Common myeloid progenitor, CD34-positive (primary cell): ENCODE measurements at places on chromosomes 11 and 22.

GRCh38 chr11:68342459-68343158 is 30.2 kb downstream of the LRP5 start:
- DNase-seq, result no peak

- DNase-seq, result no peak
Observed at GRCh38 chr11:34349882-34350281, 7.9 kb downstream of the ABTB2 start.

DNA sequence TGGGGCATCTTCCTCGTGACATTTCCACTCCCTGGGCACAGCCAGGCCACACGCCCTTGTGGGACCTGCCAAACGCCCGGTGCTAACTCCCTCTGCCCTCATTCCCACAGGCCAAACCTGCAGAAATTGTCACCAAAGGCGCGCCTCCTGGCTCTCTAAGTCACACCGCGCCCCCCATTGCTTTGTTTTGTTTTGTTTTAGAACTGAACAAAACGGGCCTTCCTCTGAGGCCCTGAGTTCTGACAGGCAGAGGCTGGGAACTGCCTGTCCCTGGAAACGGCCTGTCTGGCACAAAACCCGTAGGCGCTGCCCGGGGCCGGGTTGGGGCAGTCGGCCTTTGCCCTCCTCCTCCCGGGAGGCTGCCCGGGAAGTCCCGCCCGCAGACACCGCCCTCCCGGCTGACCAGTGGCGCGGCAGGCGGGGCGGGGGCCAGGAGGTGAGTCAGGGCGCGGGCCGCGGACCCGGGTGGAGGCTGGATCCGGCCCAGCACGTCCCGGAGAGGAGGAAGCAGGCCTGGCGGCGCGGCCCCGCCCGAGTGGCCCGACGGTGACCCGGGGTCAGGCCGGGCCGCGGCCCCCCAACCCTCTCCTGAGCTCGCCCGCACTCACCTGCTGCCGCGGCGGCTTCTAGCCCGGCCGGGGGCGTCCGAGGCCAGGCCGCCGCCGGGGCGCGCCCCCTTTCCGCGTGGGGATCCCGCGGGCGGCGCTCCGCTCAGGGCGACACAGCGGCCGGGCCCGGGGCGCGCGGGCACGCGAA is 465 bp downstream of the SUN2 start:
- peak; percentile 52 for DNase-seq

DNA sequence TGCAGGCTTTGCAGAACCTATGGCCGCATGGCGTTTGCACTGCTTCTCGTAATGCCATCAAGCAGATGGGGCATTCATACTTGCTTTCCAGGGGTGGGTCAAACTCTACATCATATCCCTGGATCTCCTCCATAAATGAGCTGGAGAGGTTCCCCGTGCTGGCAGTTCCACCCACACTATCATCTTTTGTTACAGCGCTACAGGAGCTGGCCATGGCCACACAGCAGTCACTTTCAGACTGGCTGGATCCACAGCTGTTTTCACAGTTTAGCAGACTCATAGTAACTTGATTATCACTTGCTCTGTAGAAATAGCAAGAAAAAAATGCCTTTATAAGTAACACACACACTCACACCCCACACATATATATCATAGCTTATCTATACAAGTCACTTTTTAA is 8.8 kb downstream of the TRAF6 start:
- no peak for DNase-seq

GRCh38 chr11:3879967-3880542 is 24.6 kb downstream of the STIM1 start:
- DNase-seq, result no peak

DNA sequence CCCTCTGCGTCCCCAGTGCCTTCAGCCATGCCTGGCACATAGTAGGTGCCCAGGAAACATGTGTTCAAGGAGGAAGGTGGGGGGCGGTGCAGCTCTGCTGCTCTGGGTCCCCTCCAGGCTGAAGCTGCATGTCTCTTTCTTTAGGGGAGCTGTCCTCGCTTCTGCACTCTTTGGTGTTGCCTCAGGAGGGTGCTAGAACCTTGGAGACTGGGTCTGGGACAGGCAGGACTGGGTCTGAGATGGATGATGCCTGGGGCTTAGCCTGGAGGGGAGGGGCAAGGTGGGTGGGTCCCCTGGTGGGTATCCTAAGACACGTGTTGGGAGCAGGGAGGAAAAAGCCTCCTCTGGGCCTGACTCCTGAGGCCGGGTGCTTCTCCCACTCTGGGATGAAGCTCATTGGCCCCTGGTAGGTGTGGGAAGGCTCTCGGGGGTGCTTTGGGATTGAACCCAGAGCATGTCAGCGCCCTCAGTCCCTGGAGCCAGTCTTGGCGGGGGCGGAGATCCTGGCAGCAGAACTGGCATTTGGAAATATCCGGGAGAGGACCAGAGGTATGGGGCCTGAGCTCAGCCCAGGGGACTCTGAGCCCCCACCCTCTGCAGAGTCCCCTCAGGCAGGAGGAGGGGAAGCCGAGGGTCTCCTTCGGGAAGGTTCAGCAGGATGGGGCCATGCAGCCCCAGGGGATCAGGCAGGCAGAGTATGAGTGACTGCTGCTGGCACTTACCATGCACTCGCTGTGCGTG is 6.7 kb upstream of the GSTP1 start:
- DNase-seq, result peak; percentile 45

DNA sequence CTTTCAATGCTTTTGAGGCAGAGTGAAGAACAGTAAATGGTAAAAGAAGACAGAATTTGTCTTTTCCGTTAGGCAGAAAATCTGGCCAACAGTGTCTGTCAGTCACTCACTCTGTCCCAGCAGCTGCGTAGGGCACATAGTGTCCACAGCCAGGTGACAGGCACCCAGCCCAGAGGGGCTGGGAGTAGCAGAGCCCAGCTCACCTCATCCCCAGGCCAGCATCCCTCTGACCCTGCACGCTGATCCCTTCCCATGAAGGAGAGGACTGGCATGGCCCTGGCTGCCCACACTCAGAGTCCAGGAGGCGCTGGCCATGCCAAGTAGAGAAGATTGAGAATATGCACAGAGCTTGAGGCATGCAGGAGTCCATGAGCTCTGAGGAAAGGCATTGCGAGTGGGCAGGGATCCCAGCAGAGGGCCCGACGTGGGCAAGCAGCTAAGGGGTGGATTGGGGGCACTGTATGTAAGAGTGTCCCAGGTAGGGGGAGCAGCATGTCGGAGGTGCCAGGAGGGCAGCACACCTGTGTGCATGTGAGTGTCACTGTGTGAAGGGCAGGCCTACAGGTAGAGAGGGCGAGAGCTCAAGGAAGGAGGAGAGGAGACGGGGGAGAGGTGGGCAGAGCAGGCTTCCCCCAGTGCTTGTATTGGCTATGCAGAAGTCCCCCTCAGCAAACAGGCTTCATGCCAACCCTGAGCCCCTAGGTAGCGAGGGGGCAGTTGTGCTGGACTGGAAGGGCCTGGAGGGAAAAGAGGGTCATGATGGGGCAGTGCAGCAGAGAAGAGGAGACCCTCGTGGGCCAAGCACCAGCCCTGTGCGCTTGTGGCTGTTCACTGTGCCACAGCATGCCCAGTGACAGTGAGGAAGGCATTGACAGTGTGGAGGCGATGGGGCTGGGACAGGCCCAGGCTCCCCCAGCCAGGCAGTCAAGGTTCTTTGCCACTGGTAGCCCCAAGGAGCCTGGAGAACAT is 133.8 kb downstream of the OSBP2 start:
- DNase-seq, result no peak

GRCh38 chr11:43802509-43802908 is 78.1 kb upstream of the ALKBH3 start:
- DNase-seq, result peak; percentile 27

DNA sequence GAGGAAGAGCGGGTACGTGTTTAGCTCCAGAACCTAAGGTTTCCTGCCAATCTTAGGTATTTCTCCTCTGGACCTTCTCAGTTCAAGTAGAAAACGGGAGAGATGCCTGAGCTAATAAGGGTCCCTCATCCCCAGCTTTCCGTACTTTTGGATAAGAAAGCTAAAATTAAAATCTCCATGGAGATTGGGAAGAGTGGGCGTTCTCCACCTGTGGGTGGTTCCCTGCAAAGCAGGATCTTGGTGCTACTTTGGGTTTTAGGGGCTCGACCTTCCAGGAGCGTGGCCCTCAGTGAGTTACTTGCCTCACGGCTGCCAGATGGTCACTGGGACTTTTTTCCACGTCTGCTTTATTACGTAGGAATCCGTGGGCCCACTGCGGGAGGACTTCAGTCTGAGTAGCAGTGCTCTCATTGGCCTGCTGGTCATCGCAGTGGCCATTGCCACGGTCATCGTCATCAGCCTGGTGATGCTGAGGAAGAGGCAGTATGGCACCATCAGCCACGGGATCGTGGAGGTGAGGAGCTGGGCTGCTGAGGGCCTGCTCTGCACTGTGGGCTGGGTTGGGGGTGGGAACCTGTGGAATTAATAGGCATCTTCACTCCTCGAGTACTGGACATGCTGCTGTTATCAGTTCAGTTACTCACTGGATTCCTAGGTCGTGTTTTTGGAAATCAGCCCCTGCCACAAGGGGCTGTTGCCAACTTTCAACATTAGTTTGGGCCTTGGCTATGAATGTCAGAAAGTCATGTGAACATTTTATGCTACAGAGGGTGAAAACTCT is 17.8 kb upstream of the ST14 start:
- no peak for DNase-seq

DNA sequence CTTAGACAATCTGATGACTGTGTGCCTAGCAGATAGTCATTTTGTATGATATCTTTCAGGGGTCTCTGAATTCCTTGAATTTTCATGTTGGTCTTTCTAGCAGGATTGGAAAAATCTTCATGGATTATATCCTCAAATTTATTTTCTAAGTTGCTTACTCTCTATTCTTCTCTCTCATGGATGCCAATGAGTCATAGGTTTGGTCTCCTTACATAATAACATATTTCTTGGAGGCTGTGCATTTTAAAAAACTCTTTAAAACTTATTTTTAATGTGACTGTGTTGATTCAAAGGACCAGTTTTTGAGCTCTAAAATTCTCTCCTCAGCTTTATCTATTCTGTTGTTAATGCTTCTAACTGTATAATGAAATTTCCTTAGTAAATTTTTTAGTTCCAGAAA is 198.7 kb downstream of the AASDHPPT start:
- DNase-seq, result no peak

DNA sequence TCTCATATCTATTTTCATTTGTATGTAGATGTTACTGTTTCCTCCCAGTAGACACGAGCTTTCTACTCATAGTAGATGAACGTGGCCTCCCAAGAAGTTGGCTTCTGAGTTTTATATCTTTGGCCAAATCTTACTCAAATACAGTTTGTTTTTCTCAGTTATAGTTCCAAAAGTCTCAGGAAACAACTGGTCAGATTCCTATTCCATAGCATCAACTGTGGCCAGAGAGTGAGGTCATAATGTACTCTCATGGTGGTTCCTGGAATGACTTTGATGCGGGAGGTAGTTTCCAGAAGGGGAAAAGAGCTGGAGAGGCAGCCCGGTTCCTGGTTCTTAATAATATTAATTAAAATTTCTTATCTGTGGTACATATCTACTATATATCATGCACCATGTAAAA is 77.3 kb downstream of the SLC17A6 start:
- DNase-seq, result no peak

GRCh38 chr11:58592760-58593472 is 14.1 kb downstream of the ZFP91 start:
- no peak for DNase-seq

DNA sequence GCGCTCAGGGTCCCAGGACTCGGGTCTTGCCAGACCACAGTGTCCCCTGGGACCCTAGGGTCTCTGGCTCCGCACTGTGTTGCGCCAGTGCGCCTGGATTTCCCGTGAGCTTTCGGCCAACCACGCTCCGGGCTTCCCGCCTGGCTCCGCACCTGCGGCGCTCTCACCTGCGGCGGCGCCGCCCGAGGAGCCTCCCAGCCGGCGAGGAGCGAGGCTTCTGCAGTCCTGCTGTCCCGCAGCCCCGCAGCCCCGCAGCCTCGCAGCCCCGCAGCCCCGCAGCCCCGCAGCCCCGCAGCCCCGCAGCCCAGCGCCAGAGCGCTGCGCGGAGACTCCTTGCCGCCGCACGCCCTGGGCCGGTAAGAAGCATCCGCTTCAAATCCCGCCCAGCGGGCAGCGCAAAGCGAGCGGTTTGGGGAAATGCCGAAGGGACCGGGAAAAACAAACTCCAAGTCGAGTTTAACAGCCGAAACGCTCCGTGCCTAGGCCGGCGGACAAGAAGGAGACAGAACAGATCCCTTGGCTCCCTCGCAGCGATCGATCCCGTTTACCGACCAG is 939 bp downstream of the ALX4 start:
- DNase-seq, result no peak

- no peak for DNase-seq
Observed at GRCh38 chr11:115385226-115385625, 119.0 kb downstream of the CADM1 start.

GRCh38 chr11:78676026-78676557 is 101.4 kb upstream of the NARS2 start:
- DNase-seq, result no peak

- no peak for DNase-seq
Observed at GRCh38 chr11:77049026-77049425, 14.8 kb downstream of the B3GNT6 start.

DNA sequence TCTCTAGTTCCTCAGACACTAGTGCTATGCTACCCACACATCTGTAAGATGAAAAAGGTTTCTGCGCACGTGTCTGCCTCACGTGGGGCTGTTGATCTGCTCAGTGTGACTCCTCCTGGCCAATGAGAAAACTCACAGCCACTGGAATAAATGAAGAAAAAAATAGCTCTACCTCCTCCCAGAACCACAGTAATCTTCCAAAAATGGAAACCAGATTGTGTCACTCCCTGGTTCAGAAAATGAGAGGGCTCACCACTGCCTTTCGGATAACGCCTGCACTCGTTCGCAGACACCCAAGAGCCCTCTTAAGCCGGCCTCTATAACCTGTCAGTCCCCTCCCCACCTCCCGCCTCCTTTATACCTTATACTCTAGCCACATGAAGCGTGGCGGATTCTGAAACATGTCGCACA is 5.1 kb downstream of the APBB1 start:
- no peak for DNase-seq

GRCh38 chr11:66118847-66119246 is 48.8 kb downstream of the PACS1 start:
- DNase-seq, result no peak

GRCh38 chr11:78350646-78351165 is 66.9 kb downstream of the GAB2 start:
- peak; percentile 80 for DNase-seq

DNA sequence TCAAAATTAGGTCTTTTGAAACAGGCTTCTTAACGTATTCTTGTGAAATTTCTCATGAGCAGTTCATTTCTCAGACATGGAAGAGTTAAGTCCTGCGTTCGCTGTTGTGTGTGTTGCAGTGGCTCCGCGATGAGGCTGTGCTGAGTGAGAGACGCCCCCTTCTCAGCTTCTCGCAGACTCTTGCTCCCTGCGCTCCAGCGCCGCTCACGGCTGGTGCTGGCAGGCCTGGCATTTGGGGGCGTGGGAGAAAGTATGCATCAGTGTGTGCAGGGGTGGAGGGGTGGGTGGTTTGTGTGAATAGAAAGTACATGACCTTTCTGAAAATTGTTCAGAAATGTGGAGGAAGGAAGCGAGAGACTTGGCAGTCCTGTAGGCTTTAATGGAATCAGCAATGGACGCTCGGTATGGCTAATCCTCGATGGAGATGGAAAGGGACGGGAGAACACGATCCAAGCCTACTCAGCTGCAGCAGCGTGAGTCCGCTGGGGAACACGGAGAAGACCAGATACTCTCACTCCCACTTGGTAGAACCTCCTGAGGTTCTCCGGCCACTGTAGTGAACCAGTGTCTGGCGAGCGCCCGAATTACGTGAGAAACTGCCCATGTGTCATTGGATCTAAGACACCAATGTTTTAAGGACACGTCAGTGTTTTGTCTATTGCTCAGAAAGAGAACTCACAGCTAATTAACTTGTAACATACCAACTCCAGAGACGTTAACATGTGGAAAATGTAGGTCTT is 5.9 kb downstream of the TAB1 start:
- DNase-seq, result no peak
